Femur (tissue), 1 donor: ENCODE measurements at places on chromosomes 5 and 9.

DNA sequence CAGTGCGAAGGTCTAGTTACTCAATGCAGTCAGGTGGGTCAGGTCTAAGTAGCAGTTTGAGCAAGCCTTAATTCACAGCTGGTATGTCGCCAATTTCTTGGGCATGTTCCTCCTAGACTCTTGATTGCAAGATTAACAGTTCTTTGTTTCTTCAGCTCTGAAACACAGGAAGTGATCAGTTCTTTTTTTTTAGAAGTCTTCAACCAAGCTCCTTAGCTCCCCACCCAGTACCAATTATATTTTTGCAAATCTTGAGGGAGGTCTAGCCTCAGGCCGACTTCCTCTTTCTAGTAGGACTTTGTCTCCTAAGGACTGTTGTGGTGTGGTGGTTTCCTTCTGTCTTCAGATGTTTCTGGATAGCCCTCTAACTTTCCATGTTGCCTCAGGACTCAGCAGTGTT, 2054.2 kb downstream of the MAT2B start:
- no peak for DNase-seq

GRCh38 chr9:19924080-19924479, 135.2 kb upstream of the SLC24A2 start:
- DNase-seq: no peak

GRCh38 chr5:1330847-1331831, 13.8 kb downstream of the CLPTM1L start:
- DNase-seq: no peak

GRCh38 chr5:128681096-128681495, 143.1 kb upstream of the FBN2 start:
- no peak for DNase-seq

DNA sequence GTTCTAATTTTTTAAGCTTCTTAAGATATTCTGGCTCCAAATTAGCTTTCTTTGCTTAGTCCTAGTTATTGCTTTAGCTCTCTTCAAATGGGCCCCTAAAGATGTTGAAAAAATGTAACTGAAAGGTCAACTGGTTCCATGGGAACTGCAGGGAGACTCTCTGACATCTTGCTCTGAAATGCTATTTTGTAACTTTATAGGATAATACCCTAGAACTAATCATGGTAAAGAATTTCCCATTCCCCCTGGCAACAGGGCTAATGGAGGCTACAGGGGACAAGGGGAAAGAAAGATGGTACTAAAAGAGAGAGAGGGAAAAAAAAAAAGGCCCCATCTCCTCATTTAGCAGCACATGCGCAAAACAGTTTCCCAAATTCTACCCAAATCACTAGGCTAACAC, 39.4 kb downstream of the SIL1 start:
- DNase-seq: no peak

- no peak for DNase-seq
Observed at GRCh38 chr9:91094324-91095088, 267.2 kb downstream of the AUH start.

DNA sequence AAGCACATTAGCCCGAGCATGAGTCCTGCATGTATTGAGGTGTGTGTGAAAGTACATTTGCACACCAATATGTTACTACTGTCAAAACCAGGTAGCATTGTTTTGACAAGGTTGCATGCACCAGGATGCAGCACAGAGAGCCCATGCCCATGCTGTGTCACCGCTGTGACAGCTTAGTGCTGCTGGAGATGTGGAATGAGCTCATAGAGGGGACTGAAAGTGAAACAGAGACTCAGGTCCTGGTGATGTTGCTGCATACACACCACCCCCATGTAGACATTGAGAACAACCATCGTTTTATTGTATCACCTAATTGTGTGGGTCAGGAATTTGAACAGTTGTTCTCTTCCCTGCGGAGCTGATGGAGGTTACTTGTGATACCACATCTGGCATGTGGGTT, 53.0 kb downstream of the GADD45G start:
- DNase-seq: no peak

DNA sequence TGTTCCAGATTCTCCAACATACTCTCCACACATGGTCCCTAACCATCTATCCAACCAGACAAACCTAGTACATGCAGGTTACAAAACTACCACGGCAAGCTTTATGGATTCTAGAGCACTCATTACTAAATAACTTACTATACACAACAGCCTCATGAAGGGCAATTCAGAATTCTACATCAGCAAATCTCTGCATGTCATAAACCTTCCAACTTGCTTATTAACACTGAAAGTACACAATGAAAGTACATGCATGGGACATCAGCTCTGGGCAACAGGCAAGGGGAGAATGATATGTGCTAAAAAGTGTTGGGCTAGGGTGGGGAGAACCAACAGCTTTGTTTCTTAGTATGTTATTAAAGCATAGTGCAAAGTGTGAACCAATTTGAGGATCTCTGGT, 70.4 kb downstream of the TLE1 start:
- no peak for DNase-seq

DNA sequence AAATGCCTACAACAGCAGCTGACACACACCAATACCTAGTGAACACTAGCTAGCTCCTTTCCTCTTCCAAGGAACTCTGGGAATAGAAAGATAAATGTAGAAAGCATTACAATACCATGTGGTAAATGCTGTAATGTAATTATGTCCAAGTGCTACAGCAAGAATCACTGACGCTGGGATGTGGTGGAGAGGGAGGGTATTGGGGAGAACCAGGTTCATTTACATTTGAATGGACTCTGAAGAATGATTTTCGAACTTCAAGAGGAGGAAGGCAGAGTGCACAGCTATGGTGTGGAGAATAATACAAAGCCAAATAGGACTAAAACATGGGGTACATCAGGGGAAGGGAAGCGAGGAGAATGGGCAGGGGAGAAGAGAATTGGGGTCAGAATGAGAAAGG, 158.0 kb downstream of the CDK5RAP2 start:
- no peak for DNase-seq

DNA sequence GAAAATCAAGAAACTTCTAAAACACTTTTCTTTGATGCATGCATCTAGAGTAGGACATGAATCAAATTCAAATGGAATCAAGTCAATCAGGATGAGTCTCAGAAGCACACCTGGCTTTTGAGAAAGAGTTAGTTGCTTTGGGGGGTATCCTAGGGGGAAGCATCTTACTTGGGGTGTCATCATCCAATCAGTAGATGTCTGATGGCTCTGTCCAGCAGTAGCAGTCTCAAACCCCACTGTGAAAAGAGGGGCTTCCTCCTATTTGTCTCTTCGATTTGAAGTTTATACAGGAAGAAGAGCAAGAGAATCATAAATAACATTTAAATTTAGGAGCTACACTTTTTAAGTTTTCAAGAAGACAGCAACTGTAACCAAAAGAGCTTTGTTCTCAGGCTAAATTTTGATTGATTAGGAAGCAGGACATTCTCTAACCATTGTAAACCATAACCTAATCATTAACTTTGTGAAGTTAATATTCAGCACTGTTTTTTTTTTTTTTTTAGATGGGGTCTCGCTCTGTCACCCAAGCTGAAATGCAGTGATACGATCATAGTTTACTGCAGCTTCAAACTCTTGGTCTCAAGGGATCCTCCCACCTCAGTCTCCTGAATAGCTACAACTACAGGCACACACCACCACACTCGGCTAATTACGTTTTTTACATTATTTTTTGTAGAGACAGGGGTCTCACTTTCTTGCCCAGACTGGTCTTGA, 614.7 kb downstream of the CSNK1G3 start:
- no peak for DNase-seq

- DNase-seq: no peak
Observed at GRCh38 chr5:59326596-59326995, 566.9 kb downstream of the PDE4D start.

GRCh38 chr5:82594097-82594496, 315.9 kb upstream of the RPS23 start:
- no peak for DNase-seq

GRCh38 chr5:52638732-52639131, 149.0 kb upstream of the ITGA1 start:
- no peak for DNase-seq

- DNase-seq: no peak
Observed at GRCh38 chr5:142319105-142319504, 5.7 kb downstream of the SPRY4 start.

GRCh38 chr5:77958642-77959330, 182.6 kb upstream of the TBCA start:
- DNase-seq: no peak

DNA sequence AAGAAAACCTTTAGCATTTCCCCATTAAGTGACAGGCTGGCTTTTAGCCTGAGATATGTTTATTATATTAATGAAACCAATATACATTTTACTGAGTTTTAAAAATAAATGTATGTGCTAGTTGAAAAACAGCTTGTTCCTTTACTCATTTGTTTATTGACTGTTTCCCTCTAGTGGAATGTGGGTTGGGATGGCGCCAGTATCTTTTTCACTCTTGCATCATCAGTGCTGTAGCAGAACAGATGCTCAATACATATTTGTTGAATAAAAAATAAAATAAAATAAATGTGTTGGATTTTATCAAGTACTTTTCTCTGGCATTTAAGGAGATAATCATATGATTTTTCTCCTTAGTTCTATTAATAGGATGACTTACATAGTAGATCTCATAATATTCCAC, 43.0 kb downstream of the FSTL4 start:
- no peak for DNase-seq

DNA sequence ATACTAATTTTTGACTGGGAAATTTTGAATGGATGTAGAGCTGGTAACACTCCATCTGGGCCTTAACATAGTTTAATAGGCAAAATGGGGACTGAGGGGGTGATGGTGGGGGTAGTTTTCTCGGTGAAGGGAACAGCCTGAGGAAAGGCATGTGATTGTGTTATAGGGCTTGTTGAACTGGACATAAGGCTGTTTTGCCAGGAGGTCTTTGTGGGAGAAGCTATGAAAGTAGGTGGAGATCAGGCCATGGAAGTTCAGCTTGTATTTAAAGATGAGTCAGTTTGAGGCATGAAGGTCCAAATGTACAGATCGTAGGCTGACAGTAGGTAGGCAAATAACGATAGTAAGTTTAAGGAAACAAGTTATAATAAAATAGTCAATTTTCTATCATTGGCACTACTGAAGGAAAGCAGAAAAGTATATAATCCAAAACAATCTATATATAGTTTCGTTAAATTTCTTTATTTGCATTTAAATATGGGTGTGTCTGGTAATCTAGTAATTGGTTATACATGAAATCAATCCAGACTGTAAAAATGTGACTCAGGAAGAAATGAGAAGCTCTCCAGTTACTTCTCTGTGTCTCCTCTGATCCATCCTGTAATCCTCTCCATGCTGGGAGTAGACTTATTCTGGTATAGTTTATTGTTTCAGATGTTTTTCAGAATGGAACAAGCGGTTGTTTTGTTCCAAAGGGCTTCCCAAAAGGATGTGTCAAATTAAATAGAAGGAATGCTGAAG, 2.8 kb downstream of the CSNK1G3 start:
- no peak for DNase-seq
